ENCODE measurements at places on chromosomes 1 and 21. TPM values are rescaled to one million over a fixed set of nuclear protein-coding genes. Genes with fewer than 3 reads are reported as not detected.

- H3K4me3 ChIP-seq = no peak overlapping the region
- H3K4me1 ChIP-seq = no peaks in the 10 kb centered on the region
- H3K36me3 ChIP-seq = no peaks in the 10 kb centered on the region
- DNase-seq = no peak
- no peak overlapping the region for H3K27ac ChIP-seq
- H3K27me3 ChIP-seq = no peaks in the 10 kb centered on the region
These were observed 79.4 kb downstream of the FCRL5 start for GRCh38 chr1:157472959-157473358.

DNA sequence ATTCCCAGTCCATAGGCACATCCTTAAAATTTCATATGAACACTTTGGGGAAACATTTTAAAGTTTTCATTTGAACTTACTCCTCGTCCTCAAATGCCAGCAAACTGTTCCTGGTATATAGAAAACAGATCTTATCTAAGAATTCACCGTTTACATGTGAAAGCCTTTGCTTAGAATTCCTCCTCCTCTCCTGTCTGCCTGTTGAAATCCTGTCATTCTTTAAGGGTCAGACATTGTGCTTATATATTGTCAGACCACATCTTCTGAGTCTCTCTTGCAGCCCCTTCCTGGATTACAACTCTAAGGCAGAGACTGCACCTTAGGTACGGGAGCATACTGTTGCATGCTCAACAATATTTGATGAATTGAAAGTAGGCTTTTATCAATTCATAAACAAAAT, 239.7 kb downstream of the SMYD3 start:
- H3K4me3 ChIP-seq = no peak overlapping the region
- peaks cover 11% of the 10 kb centered on the region for H3K4me1 ChIP-seq
- no peaks in the 10 kb centered on the region for H3K27me3 ChIP-seq
- no peak for DNase-seq
- peak overlapping the region; percentile 88 for H3K27ac ChIP-seq

CD84 gene
- not detected for total RNA-seq

GRCh38 chr1:225474439-225474985, 46.7 kb upstream of the LBR start:
- no peak for DNase-seq
- H3K27me3 ChIP-seq = no peaks in the 10 kb centered on the region
- H3K4me1 ChIP-seq = no peaks in the 10 kb centered on the region
- H3K27ac ChIP-seq = no peak overlapping the region

DNA sequence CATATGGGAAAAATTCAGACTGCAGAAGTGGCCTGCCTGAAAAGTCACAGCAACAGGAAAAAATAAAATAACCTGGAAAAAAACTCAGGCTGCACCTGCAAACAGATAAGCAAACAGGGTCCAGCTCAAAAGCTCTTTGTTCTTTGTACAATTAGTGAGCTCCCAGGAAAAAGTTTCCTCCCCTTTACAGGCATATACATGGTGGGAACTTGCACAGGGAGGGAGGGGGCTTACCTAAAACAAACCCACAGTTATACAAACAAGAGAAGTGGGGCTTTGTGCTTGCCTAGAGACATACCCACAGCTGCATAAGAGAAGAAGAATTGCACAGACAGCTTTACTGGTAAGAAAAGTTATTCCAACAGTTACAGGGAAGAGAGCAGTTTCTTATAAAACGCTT, 31.7 kb upstream of the COG2 start:
- H3K4me1 ChIP-seq = no peaks in the 10 kb centered on the region
- H3K4me3 ChIP-seq = no peak overlapping the region
- no peaks in the 10 kb centered on the region for H3K27me3 ChIP-seq

GRCh38 chr1:29196863-29197589, 15.3 kb upstream of the SRSF4 start:
- no peaks in the 10 kb centered on the region for H3K27me3 ChIP-seq
- H3K4me1 ChIP-seq = peaks cover 11% of the 10 kb centered on the region
- H3K36me3 ChIP-seq = peaks cover 33% of the 10 kb centered on the region
- no peak overlapping the region for H3K27ac ChIP-seq
- DNase-seq = no peak
- H3K4me3 ChIP-seq = no peak overlapping the region

FCRL5 gene
- 0.99 TPM for total RNA-seq

TRAPPC3 gene
- total RNA-seq = 79.9 TPM

DNA sequence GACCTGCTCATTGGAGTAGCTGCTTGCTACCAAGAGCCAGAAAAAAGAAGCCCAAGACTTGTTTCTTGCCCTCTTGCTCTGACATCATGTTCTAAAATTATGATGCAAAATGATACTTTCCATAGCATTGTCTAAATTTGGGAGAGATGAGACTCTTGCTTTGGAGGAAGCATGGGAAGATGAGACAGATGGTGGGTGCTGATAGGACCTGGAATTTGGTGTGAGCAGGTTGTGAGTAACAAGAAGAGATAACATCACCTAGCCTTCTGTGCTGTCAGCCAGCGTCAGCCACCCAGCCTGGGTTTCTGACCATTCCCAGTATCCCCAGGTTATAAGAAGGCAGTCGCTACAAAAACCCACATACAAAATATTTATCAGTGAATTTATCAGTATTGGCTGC, 67.1 kb upstream of the GCLM start:
- H3K27me3 ChIP-seq = no peaks in the 10 kb centered on the region
- no peak overlapping the region for H3K4me3 ChIP-seq
- H3K36me3 ChIP-seq = no peaks in the 10 kb centered on the region
- H3K27ac ChIP-seq = no peak overlapping the region
- H3K4me1 ChIP-seq = peaks cover 8% of the 10 kb centered on the region
- no peak for DNase-seq

CELA2A gene
- not detected for total RNA-seq

DNA sequence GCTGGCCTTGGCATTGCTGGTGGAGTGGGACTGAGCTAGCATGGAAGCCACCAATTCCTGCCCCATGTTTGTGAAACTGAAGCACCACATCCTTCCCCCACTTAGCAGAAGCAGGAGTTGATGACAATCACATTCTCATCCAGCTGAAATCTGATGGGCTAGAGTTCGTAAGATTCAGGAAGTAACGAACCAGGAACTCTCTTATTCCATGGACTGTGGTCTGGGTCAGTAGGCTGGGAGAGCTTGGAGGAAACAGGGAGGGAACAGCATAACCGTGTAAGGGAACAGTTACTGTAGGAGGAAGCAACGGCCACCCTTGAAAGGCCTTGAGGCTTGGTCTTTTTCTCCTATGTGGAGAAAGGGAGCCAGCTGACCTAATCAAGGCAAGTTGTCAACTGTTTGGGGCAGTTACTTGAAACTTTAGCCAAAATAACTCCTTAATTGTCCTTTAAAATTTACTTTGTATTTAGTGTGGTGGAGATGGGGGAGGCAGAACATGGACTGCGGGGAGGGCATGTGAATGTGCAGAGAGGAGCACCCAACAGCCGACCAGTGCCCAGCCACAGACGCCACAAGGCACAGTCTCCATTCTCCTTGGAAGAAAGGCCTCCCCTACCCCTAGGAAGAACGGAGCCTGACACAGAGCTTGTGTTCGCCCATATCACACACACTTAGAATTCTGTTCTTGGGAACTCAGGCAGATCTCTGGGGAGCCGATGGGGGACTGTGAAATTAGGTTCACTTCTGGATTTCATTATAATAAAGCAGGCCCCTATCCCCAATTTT, 2.0 kb upstream of the COQ8A start:
- no peak overlapping the region for H3K27ac ChIP-seq
- H3K27me3 ChIP-seq = peaks cover 27% of the 10 kb centered on the region
- H3K36me3 ChIP-seq = no peaks in the 10 kb centered on the region
- no peaks in the 10 kb centered on the region for H3K4me1 ChIP-seq
- no peak overlapping the region for H3K4me3 ChIP-seq
- no peak for DNase-seq

SYCP1 gene
- total RNA-seq = not detected

DNA sequence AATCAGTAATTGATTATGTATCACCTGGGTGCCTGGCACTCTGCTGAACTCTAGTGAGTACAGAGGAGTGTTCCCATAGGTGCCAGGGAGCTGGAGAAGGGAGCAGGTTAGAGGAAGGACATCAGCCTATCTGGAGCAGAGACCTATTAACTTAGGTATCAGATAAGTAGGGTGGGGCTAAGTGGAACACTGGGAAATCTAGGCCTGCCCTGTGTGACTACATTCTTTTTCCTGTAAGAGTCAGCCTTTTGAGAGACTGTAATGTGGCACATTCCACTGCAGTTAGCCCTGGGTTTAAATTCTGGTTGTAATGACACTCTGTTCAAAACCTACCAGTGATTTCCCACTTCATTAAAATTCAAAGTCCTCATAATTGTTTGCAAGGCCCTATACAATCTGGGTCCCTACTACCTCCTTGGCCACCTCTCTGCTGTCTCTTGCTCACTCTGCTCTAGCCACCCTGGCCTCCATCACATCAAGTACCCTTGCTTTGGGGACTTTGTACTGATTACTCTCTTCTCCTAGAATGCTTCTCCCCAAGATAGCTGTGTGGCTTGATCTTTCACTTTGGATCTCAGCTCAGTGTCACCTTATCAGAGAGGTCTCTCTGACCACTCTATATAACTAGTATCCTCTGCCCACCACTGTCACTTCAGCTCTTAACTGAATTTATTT, 12.9 kb downstream of the STX12 start:
- no peak overlapping the region for H3K27ac ChIP-seq
- H3K4me1 ChIP-seq = no peaks in the 10 kb centered on the region
- H3K36me3 ChIP-seq = peaks cover 17% of the 10 kb centered on the region

DNA sequence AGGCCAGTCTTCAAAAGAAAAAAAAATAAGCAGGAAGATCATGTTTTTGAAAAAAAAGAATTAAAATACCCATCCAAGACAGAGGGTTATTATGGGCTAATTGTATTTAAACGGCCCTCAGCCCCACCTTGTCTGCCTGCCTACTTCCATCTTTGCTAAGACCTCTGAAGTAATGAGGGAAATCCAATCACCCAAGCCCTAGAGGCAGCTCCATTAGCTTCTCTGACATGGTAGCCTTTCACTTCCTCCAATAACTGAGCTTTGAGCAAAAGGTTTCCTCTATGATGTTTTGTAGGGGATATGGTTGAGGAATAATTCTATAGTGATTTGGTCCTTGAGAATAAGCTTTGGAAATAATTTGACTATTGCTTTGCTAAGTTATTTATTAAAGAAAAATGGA, 178.2 kb upstream of the SGIP1 start:
- H3K4me1 ChIP-seq = peaks cover 40% of the 10 kb centered on the region
- no peak for DNase-seq
- no peak overlapping the region for H3K27ac ChIP-seq
- no peaks in the 10 kb centered on the region for H3K27me3 ChIP-seq
- H3K36me3 ChIP-seq = no peaks in the 10 kb centered on the region
- peak overlapping the region; percentile 22 for H3K4me3 ChIP-seq

DNA sequence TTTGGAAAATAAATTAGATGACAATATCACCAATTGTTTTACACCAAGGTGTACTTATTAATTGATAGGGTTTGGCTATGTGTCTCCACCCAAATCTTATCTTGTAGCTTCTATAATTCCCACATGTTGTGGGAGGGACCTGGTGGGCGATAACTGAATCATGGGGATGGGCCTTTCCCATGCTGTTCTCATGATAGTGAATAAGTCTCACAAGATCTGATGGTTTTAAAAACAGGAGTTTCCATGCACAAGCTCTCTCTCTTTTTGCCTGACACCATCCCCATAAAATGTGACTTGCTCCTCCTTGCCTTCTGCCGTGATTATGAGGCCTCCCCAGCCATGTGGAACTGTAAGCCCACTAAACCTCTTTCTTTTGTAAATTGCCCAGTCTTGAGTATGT, 131.0 kb upstream of the LMO4 start:
- no peaks in the 10 kb centered on the region for H3K27me3 ChIP-seq
- H3K4me1 ChIP-seq = no peaks in the 10 kb centered on the region
- no peak overlapping the region for H3K4me3 ChIP-seq
- no peaks in the 10 kb centered on the region for H3K36me3 ChIP-seq
- DNase-seq = no peak
- no peak overlapping the region for H3K27ac ChIP-seq

DNA sequence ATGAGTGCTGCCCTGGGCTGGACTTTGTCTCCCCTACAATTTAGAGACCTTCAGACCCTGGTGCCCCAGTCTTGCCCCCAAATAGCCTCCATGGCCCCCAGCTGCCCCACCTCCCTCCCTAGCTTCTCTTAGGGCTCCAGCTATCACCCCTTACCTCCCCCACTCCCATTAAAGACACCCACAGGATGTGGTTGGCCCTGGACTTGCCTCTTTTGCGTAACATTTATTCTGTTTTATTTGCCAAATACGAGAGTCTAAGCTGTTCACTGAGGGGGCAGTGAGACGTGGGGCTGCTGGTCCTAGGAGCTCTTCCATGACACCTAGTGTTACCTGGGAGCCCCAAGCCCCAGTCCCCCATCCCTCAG, 4.5 kb downstream of the ZC3H12A start:
- H3K27ac ChIP-seq = no peak overlapping the region
- peaks cover 2% of the 10 kb centered on the region for H3K27me3 ChIP-seq
- peaks cover 25% of the 10 kb centered on the region for H3K36me3 ChIP-seq
- H3K4me1 ChIP-seq = peaks cover 16% of the 10 kb centered on the region
- H3K4me3 ChIP-seq = no peak overlapping the region

PITHD1 gene
- total RNA-seq = 71.3 TPM

GUCA2B gene
- not detected for total RNA-seq

DNA sequence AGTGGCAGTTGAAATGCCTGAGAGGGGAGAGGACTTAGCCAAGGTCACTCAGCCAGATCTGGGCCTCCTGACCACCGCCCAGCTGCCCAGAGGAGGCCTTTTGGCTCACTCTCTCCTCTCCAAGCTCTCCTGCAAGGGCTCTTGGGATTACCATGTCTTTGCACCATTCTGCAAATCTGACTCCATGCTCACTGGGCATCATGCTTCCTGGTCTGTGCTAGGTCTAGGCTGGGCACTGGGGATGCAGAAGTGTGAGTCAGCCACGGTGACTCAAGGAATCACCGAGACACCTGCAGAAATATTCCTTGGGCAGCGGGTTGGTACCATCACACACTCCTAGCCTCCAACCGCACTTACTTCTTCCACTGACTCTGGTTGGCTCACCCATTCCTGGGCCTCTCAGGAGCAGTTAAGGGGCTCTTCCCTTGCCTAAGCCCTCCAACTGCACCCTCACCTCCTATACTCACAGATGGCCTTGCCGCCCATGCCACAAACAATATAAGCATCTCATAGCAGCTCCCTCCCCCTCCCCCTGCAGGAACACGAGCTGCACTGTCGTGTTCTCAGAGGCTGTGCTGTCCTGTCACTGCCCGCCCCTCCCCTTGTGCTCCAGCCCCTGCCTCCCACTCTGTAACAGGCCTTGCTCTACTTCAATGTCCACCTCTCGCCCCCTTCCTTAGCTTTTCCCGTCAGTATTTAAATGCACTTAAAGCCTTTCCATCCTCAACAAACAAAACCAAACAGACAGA, 34.8 kb downstream of the CDCP2 start:
- H3K27me3 ChIP-seq = no peaks in the 10 kb centered on the region
- no peak overlapping the region for H3K27ac ChIP-seq
- DNase-seq = no peak
- peaks cover 9% of the 10 kb centered on the region for H3K4me1 ChIP-seq

MNDA gene
- total RNA-seq = not detected

Measured in endodermal cell (in vitro differentiated cells).